ENCODE measurements at places on chromosomes 5 and 9.

DNA sequence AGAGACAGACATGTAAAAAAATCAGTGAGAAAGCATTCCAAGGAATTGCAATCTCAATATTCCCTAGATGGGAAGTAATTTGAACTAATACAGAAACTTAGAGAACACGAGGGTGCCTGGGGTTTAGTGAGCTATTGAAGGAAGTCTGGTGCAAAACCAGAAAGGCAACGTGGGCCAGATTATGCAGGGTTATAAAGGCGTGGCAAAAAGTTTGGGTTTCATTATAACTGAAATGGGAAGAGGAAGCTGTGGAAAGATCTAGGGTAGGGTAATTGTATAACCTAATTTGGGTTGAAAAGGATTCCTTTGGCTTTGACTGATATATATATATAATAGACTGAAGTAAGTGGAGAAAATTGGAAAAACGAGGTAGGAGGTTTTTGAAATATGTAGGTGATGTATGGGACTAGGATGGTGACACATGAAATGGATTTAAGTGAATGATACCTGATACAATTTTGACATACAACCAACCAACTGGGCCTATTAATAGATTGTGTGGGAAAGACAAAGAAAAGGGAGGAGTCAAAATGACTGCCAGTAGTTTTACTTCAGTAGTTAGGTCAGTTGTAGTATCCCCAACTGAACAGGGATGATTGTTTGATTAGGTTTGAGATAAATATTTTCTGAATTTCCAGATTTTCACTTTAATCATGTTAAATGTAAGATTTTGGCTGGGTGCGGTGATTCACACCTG, 65.3 kb downstream of the FAM174A start:
- no peak for DNase-seq

GRCh38 chr9:136995772-136996311, 526 bp downstream of the CLIC3 start:
- no peak for DNase-seq

DNA sequence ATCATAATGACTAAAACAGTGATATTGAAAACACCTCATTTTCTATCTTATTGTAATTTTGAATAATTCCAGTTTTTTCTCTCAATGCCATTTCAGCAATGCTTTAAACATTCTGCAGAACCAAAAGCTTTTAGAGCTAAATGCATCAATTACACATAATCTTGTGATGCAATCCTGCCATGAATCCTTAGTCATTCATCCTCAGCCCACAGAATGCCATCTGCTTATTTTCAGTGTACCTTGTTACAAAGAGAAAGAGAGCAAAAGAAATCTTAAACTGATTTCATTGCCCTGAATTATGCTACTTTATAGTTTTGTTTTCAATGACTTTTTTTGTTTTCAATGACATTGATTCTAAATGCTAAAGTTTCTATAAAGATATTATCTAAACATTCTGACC, 1234.8 kb upstream of the C9orf72 start:
- no peak for DNase-seq

DNA sequence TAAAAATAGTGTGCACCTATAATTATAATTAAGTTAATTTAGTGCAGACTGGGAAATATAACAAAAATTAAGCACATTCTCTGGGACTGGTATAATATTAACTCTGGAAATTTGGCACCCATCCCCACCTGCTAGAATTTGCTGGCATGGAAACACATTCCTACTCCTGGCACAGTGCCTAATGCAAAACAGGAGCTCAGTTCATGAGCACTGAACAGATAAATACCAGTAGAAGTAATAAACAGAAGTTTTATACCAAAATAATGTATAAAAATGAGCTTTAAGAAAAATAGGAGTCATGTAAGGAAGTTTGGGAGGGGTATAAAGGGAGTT, 23.7 kb upstream of the NPR3 start:
- no peak for DNase-seq

GRCh38 chr5:16464664-16465543, 696 bp downstream of the ZNF622 start:
- DNase-seq = no peak

GRCh38 chr5:143205883-143206195, 197.6 kb downstream of the NR3C1 start:
- no peak for DNase-seq

DNA sequence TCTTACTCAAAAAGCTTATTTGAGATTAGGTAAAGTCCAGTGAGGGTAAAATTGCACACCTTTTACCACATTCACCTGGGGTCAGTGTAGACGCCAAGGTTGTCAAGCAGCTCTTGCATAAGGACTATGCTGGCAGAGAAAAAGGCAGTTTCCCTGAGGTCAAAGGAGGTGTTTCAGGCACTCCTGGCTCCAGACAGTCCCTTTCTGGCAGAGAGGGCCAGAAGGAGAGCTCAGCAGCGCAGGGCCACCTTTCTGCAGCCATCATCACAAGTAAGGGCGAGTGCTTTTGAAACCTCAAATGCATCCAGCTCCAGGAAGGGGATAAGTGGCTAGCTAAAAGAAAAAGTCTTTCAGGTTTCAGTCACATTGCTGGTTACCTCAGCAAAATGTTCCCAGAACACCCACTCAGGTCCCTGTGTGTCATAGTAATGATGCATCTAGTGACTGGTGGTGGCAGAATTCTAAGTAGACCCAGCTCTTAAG, 16.7 kb upstream of the IL13 start:
- DNase-seq = no peak

- no peak for DNase-seq
Observed at GRCh38 chr5:100469767-100470166, 65.4 kb upstream of the FAM174A start.

DNA sequence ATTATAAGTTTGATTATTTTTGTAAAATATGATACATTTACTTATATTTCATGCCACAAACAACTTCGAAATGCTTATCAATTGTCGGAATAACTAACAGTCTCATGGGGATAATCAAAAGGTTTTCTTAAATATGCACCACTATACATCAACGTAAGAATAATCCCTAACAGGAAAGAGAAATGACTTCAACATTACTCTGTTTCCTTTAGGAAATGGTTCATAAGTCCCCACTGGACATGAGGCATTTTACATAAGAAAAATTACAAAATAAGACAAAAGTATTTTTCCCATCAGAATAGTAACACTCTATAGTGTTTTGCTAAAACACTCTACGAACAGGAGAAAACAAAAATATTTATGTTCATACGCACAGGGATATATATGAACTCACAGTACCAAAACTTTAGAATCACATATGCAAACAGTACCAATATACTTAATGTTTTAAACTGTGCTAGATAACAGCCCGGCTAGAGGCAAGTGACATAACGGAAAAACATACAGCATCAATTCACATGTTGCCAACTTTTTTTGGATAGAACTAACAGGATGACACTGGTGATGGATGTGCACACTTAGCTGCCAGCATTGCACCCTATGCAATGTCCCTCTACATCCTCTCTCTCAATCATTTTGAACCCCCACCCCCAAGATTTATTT, 120.5 kb downstream of the NFIB start:
- no peak for DNase-seq

- no peak for DNase-seq
Observed at GRCh38 chr5:128402506-128402905, 135.5 kb downstream of the FBN2 start.

DNA sequence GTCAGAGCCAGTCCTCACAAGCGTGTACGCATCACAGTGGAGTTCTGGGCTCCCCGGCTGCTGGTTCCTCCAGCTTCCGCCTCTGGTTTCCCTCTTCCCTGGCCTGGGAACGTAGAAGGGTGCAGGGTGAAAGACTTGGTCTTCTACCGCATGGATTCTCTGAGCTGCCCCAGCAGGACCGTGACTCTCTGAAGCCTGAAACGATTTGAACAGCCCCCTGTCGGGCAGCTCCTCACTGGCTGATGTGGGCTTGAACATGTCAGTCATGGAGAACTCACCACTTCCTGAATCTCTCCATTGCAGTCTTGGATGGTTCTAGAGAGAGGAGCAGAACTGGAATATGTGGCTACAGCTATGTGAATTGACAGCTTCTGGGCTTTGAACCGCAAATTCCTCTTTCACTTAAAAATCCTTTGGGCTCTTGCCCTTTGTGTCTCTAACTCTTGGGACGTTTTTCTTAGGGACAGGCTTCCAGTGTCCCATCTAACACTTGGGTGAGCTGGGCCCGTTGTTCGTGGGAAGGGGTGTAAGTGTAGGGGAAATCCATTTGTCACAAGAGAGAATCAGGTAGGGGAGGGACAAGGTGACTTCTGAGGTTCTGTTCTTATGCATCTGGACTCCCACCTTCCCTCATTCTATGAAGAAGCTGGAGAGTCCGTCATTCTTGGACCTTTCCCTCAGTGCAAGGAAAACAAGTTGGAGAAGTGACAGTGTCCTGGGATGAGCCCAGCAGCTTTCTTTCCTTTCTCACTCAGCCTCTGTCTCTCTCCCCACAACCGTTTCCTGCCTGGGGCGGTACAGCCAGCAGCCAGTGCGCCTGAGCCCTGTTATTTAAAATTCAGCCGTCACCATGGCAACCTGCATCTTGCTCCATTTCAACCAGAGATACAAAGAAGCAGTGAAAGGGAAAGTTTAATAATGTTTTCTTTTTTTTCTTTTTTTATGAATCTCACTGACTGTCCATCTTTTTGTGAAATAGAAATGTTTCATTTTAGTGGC, 84.7 kb downstream of the PTTG1 start:
- DNase-seq = no peak

- no peak for DNase-seq
Observed at GRCh38 chr5:74034733-74035132, 408.7 kb downstream of the ARHGEF28 start.

- DNase-seq = no peak
Observed at GRCh38 chr9:69829484-69829883, 8.9 kb downstream of the CFAP95 start.

DNA sequence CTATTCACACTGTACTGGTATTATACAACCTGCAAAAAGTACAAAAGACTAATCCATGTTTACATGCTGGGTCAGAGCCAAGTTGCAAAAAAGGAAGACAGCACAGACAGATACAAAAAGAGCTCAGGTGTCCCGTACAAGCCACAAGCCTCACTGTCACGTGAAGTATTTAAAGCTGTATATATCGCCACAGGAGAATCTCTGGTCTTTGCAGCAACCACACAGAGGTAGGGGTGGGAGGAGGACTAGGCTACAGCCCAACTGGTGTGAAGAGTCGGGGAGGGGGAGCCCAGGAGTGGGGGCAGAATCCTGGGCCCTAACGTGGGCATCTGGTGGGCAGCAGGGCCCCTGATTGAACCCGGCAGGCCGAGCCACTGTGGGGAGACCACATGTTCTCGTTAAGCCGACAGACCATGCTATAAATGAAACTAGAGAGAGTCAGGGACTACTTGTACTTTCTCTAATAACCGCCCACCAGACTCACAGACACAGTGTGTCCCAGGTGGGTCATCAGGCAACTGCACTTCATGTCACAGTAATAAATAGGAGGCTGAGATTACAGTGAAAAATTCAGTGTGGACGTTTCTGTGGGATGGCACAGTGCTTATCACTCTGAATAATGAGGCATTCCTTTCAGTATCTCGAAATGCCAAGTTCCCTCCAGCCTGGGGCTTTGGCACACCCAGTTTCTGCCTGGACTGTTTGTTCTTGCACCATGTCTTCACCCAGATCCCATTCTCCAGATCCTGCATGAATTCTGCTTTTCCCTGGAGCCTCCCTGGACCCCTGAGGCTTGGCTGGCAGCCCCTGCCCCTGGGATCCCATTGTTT, 79.3 kb upstream of the SH3PXD2B start:
- no peak for DNase-seq

DNA sequence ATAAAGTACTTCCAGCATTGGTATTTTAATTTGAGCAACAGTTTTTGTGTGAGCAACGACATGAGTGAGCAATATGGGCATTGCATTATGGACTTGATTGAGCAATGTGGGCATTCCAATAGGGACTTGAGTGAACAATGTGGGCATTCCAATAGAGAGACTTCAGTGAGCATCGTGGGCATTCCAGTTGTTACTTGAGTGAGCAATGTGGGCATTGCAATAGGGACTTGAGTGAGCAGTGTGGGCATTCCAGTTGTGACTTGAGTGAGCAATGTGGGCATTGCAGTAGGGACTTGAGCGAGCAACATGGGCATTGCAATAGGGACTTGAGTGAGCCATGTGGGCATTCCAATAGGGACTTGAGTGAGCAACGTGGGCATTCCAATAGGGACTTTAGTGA, 52.2 kb downstream of the ZCCHC7 start:
- DNase-seq = no peak

Measured in cortex of kidney (tissue), 1 donor.